ENCODE measurements at places on chromosomes 2 and 18. TPM values are rescaled to one million over a fixed set of nuclear protein-coding genes. Genes with fewer than 3 reads are reported as not detected.

Gene RESP18
- not detected for total RNA-seq

Gene TAF1B
- 6.6 TPM for total RNA-seq

Gene IL1RL1
- total RNA-seq = 2.5 TPM

Gene SEPTIN2
- total RNA-seq = 97.3 TPM

Gene COA5
- 23.0 TPM for total RNA-seq

Gene PTRHD1
- total RNA-seq = 10.1 TPM

Gene DTNA
- total RNA-seq = 1.2 TPM

Gene EML6
- 1.7 TPM for total RNA-seq

Gene TWIST2
- 0.18 TPM for total RNA-seq

Gene DUSP11
- total RNA-seq = 14.2 TPM

Gene NTSR2
- total RNA-seq = not detected

Gene DUSP2
- total RNA-seq = 1.1 TPM

Gene ACVR1C
- 2.0 TPM for total RNA-seq

Gene CAMKMT
- total RNA-seq = 5.2 TPM

Gene TNFRSF11A
- total RNA-seq = 2.1 TPM

Gene OSGEPL1
- 4.2 TPM for total RNA-seq

Gene CDK15
- total RNA-seq = not detected

Measured in right lobe of liver (tissue), 6 donors.